NCI-H2107 (cell line): ENCODE measurements at places on chromosomes 1 and 21.
A peak's percentile ranks its signal among the peaks of the same experiment; 100 is the strongest.

DNA sequence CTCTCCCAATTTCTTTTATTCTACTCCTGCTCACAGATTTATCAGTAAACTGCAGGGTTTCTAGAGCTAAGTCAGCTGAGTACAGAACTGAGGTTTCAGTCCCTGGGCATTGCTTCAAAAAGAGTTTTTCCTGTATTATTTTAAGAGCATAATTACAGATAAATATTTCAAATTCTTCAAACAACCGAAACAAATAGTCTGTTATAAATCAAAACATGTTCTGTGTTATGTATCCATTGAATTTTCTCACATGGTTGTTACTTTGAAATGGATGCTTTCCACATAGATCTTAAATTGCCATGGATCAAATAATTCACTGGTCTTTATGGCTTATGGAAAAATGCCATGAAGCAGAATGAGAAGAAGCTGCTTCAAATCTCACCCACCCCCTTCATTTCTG lies 64.5 kb downstream of the LRRC8C start:
- DNase-seq, result no peak

DNA sequence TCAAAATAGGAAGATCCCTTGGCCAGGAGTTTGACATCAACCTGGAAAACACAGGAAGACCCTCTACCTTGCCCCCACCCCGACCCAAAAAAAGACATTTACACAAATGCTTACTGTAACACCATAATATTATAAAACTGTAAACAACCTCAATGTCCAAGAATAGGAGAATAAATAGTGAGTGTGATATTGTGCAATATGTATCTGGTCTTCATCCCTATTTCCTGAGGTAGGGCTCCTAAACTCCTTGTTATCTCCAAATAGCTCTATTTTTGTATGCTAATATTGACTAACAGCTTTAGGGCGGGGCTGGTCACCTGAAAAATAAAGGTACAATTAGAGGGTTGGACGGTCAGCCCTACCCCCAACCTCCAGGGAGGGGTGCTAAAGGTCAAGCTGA lies 23.5 kb downstream of the RSBN1 start:
- DNase-seq, result no peak

DNA sequence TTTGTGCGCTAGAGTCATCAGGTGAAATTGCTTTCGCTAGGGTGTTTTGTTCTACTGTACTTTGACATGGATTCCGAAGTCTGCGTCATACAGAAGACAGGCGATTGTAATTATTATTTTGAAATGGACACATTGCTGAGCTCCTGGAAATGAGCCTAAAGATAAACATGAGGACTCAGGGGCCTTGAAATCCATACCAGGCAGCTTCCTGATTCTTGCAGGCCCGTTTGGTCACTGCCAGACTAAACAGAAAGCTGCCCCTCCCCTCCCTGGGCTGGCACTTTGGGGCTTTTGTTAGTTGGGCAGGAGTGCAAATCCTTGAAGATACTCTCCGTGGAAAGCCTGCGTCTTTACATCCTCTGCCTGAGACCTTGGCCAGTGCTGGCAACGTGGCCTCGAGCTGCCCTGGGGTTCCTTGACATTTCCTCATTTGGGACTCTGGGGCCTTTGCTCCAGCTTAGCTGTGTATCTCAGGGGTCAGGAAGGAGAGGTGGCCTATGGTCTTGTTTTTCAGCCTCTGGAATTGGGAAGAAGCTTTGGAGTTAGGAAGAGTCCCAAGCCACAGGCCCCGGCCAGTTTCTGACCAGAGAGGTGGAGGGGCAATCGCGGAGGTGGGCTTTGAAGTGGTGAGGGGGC lies 26.9 kb upstream of the KCNE2 start:
- no peak for DNase-seq

GRCh38 chr21:21606041-21606440 lies 607.8 kb downstream of the NCAM2 start:
- no peak for DNase-seq

- no peak for DNase-seq
Measured at GRCh38 chr1:161989108-161989507, 34.6 kb downstream of the OLFML2B start.

DNA sequence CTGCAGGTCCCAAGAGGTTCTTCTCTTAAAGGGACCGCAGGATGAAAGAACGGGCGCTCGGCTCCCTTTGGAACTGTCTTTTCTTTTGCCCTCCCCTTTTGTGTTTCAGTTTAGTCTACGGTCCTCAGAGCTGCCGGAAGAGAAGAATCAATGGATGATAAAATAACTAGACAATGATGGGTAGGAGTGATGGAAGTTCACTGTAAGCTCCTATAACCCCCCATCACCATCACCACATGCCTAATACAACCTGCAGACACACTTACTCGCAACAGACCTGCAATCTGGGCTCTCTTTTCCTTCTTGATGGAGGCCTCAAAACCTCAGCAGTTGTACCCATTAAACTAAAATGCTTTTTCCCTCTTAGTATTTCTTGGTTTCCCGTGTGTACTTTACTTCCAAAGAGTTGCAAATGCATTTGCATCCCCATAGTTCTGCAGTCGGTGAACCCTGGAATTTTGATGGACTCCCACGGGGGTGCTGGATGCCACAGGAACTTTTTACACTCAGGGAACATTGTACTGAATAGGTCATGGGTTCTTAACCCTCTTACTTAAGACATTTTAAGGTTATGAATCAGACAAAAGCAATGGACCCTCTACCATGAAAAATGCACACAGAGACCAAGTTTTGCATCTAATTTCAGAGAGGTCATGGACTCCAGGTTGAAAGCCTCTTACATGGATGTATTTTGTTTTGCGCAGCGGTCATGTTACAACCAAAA lies 633 bp upstream of the RFX5 start:
- DNase-seq, result no peak

DNA sequence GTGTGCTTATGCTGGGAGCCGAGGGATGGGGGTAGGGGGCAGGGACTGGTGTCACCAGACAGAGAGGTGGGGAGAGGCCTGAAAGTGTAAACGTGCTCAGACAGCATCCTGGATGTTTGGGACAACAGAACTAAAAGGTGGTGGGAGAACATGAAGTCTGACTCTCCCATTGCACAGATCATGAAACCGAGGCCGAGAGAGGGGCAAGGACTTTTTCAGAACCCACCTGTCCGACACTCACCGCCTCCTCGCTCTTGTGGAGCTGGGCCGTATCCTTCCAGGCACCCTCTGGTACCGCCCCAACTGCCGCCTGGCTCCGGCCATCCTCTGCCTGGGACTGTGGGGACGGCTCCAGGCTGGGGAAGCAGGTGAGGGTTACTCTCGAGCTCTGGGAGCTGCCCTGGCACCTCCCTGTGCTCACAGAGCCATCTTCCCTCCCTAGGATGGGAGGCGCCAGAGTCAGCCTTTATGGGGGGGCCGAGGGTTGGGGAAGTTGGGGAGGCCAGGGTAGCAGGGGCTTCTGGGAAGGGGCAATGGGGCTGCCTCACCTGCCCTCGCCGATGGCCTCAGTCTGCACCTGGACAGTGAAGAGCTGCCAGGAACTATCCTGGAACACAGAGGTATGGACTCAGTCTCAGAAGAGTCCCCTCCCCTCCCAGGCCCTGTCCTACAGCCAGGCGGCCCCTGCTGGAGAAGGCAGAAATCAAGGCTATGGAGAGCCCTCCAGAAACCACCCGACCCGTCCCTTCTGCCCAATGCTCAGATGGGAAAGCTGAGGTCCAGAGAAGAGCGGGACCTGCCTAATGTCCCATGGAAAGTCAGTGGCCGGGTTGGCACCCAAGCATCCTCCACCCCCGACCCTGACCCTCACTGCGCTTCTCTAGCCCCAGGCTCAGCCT lies 7.0 kb downstream of the ATP13A2 start:
- no peak for DNase-seq

DNA sequence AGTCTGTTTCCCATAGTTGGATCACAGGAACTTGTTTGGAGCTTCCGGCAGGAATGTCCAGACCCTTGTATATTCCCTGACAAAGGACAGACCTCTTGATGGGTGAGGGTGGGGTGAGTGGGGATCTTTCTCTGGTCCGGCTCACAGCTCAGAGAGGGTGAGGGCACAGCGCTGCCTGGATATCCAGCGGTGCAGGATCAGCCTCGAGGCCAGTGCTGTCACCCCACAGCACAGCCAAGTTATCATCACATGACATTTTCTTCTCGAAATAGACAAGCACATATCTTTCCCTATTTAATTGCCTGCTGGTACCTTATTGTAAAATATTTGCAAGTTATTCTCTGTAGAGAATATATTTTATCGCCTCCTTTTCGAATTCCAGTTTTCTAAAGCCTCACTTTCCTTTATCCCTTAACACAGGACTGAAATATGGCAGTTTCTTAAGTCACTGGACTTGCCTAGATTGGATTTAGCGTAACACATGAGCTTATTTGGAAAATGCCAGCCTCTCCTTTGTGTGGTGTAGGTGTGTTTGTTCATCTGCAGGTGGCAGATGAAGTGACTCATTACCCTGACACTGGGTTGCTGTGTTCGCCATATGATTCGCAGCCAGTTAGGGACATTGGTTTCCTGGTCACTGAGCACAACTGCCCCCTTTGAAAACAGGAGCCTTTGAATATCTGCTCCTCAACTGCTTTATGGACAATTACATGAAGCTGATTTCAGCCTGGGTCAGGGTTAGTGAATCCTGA lies 21.4 kb downstream of the CLIC6 start:
- peak; percentile 74 for DNase-seq

DNA sequence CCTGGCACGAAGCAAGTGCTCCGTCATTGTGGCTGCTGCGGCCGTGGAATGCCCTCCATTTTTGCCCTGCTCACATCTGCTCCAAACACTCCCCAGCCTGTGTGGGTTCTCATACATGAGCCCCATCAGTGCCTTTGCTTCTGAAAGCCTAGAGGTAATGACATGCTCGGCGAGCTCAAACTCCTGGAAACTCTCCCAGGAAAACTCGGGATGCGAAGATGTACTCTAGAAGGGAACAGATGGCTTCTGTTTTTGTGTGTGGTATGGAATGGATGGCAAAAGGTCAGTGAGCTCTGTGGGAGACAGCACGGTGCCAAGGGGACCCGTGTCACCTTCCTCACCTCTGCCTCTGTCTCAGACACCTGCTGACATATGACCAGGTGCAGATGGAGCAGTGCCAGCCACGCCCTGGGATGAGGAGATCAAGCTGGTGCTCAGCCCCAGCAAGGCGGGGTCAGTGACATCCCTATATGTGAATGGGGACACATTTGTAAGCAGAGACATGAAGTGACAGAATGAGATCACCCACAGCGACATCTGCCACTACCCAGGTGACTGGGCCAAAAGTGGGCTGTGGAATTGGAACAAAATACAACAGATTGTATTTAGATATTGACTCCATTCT lies 84.1 kb upstream of the COX20 start:
- no peak for DNase-seq

GRCh38 chr1:52654063-52654462 lies 21.1 kb downstream of the SHISAL2A start:
- DNase-seq, result no peak

DNA sequence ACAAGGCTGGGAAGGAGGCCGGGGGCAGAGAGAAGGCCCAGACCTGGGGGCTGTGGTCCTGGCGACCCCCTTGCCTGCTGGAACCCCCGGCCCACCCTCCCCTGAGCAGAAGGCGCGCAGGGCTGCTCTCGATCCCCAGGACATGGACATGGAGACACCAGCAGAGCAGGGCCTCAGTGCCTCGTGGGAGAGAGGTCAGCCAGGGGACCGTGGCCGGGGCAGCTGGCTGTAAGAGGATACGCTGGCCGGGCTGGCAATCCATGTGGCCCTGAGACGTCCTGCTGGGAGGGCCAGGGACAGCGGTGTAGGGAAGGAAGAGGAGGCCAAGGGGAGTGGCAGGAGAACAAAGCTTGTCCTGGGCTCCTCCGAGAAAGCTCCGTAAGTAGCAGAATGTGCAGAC lies 132.2 kb downstream of the CASZ1 start:
- DNase-seq, result no peak

DNA sequence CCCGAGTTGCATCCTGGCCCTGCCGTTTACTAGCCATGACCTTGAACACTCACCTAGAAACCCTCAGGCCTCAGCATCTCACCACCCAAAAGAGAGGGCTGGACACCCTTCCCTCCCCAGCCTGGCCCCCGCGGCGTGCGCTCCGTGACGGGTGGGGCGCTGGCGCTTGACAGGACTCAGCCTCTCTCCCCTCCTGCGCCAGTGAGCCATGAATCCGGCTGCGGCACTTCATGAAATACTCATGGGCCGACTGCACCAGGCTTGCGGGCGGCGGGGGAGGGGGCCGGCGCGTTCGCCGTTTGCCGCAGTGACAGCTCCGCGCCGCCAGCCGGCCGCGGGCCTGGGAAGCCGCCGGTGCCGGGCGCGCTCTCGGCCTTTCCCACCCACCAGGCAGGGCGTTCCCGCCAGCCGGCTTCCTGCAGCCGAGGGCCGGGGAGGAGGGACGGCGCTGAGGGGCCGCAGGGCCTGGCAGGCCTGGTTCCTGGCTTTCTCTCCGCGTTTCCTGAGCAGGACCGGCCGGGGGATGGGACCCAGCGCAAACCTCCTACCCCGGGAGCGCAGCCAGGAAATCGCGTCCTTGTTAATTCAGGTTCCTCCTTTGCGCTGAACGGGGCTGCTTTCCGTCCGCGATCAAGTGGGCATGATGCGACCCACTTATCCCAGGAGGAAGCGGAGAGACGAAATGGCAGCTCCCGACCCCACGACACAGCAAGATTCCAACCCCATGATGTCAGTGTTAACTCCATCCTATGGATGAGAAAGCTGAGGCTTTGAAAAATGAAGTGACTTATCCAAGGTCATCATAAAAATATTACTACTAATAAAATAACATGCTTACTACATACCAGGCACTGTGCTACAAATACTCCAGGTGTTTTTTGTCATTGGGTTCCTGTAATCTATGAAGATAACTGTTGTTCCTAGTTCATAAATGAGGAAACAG lies 9.1 kb upstream of the LUZP1 start:
- peak; percentile 41 for DNase-seq

DNA sequence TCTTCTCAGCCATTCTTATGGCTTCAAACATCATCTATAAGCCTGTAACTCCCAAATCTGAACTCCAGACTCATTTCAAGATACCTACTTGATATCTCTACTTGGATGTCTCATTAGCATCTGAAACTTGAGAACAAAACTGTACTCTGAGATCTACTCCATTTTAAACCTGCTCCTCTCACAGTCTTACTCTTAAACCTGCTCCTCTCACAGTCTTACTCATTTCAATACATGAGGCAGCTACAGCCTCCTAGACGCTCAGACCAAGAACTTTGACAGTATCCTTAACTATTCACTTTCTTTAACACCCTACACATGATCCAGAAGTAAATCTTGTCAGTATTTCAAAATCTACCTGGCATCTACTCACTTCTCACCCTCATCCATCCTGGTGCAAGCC lies 54.3 kb downstream of the NBPF6 start:
- no peak for DNase-seq

- DNase-seq, result no peak
Measured at GRCh38 chr1:107875689-107876088, 89.3 kb downstream of the VAV3 start.

- no peak for DNase-seq
Measured at GRCh38 chr21:29193072-29193471, 62.6 kb downstream of the MAP3K7CL start.

GRCh38 chr1:232667778-232668165 lies 37.8 kb upstream of the SIPA1L2 start:
- no peak for DNase-seq

DNA sequence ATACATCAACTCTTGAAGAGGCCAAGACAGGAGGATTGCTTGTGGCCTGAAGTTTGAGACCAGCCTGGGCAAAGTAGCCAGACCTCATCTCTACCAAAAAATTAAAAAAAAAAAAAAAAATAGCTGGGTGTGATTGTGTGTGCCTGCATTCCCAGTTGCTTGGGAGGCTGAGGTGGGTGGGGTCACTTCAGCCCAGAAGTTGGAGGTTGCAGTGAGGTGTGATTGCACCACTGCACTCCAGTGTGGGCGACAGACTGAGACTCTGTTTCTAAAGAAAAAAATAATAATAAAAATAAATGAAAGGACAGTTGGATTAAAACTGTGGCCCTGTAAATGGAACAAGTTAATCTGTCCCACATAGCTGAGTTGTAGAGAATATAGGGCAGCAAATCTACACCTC lies 18.9 kb upstream of the ZNF496 start:
- no peak for DNase-seq
